ENCODE measurements at places on chromosomes 1 and 21. TPM values are rescaled to one million over a fixed set of nuclear protein-coding genes. Genes with fewer than 3 reads are reported as not detected.
A peak's percentile ranks its signal among the peaks of the same experiment; 100 is the strongest.

The FOXO6 gene
- total RNA-seq, result 0.43 TPM

The FBLIM1 gene
- total RNA-seq, result 39.0 TPM

DNA sequence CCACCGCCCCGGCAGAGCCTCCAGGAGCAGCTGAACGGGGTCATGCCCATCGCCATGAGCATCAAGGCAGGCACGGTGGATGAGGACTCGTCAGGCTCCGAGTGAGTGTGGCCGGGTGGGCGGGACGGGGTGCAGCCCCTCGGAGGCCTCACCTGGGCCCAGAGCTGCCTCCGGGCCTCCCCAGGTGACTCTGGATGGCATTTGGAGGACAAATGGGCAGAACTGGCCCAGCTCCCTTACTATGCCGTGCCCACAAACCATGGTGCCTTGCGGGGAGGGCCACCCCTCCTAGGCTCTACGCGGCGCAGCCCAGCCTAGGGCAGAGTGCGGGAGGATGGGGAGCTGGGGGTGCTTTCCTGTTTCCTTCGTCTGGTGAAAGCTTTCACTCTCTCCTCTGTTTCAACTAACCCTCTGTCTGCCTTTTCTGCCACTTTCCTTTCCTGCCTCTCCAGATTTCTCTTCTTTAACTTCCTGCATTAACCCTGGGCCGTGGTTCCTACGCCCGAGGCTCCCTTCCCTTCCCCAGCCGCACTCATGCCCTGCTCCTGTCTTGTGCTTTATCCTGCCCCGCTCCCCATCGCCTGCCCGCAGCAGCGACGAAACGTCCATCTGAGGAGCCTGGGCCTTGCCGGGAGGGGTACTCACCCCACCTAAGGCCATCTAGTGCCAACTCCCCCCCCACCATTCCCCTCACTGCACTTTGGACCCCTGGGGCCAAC is 9.2 kb downstream of the PSRC1 start:
- DNase-seq, result no peak
- H3K36me3 ChIP-seq, result no peaks in the 10 kb centered on the region
- H3K27me3 ChIP-seq, result no peaks in the 10 kb centered on the region
- peak overlapping the region; percentile 25 for H3K4me3 ChIP-seq
- peaks cover 17% of the 10 kb centered on the region for H3K4me1 ChIP-seq

DNA sequence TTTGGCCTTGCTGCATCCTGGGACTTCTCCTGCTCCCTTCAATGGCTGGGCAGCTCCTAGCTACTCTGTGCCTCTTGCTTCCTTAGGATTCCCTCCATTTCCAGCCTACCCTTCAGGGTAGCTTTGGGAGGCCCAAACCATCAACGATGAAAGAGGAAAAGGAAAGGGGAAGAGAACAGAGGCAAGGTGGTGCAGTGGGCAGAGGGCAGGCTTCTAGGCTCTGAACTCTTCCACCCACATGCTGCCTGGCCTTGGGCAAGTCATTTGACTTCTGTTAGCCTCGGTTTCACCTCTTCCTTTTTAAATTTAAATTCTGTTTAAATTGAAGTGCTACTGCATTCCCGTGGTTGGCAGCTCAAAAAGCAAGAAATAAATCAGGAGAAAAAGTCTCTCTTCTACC is 5.7 kb upstream of the PPM1J start:
- H3K36me3 ChIP-seq, result no peaks in the 10 kb centered on the region
- H3K4me1 ChIP-seq, result peaks cover 10% of the 10 kb centered on the region
- H3K27ac ChIP-seq, result no peak overlapping the region
- no peak overlapping the region for H3K4me3 ChIP-seq
- no peak for DNase-seq

DNA sequence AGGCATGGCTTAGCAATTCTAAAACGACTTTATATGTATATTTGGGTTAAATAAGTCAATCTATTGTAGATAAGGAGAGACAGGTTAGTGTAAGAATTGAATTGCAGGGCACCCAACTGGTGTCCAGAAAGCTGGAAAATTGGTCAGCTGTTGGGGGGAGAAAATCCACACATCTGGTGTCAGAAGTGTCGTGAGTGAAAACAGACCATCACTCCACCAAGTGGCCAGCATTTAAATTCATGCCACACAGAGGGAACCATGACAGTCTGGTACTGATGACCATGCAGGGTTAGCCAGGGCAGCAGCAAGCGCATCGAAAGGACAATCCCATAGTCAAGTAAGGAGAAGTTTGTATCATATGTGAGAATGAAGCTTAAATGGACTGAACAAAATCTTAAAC is 11.7 kb downstream of the LAX1 start:
- H3K27ac ChIP-seq, result no peak overlapping the region
- H3K27me3 ChIP-seq, result no peaks in the 10 kb centered on the region
- H3K36me3 ChIP-seq, result no peaks in the 10 kb centered on the region
- no peaks in the 10 kb centered on the region for H3K4me1 ChIP-seq
- no peak for DNase-seq
- H3K4me3 ChIP-seq, result no peak overlapping the region

DNA sequence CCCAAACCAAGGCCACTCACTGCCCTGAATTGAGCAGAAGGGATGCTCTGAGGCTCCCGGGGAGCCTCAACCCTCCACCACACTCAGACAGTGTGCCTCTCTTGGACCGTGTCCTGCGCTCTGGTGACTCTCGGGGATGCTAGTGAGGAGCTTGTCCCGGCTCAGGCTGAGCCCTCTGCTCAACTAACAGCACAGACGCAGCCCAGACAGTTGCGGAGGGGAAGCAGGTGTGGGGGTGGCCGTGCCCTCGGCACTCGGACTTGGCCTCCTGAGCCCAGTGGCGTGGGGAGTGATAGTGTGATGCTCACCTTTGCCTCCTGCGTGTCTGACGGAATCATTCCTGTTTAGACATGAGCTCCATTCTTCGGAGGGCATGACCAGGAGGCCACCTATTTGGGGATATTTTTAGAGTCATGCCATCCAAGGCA is 15.4 kb upstream of the SLC19A1 start:
- no peaks in the 10 kb centered on the region for H3K27me3 ChIP-seq
- H3K4me1 ChIP-seq, result no peaks in the 10 kb centered on the region
- H3K4me3 ChIP-seq, result no peak overlapping the region

DNA sequence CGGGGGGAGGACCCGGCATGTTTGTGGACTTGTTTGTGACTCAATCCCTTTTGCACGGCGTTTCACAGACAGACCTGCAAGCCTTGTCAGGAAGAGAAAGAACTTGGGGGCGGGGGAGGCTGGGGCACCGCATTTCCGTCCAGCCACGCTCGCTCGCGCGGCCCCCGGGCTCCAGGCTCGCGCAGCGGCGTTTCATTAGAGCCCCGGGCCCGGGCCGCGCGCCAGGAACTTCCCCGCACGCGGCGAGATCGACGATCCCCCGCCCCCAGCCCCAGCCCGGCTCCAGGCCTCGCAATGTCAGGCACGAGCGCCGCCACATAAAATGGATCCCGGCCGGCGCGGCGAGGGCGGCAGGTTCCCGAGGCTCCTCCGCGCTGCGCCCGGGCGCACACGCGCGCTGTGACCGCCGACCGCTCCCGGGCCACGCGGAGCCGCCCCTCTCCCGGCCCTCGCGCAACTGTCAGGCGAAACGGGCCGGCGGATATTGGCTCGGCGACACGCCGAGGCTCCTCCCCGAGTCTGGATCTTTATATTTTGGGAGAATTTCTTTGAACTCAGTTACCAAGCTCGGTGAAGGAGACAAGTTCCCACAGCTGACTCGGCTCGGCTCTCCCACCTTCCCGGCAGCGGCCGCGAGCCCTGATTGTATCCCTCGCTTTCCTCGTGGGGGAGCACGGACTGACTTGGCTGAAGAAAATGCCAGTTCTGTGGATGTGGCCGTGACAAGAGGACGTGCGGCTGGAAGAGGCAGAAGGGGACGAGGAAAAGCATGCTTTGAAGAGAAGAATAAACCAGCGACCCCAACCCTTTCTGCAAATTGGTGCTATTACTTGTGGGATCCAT is at the start of gene KIF26B:
Gene KIF26B, plus strand, starts transcription at position 557 of the 843 bp plus-strand sequence. CDS start 440 bp downstream, outside the sequence.
- peak; percentile 73 for DNase-seq
- H3K4me1 ChIP-seq, result peaks cover 28% of the 10 kb centered on the region
- no peaks in the 10 kb centered on the region for H3K36me3 ChIP-seq
- peak within 1 kb of the TSS; percentile 63 for H3K4me3 ChIP-seq
- no peak within 1 kb of the TSS for H3K27ac ChIP-seq

GRCh38 chr21:36461277-36461917 is 18.5 kb downstream of the CLDN14 start:
- no peaks in the 10 kb centered on the region for H3K4me1 ChIP-seq
- no peak for DNase-seq
- H3K27ac ChIP-seq, result no peak overlapping the region
- no peak overlapping the region for H3K4me3 ChIP-seq
- H3K27me3 ChIP-seq, result no peaks in the 10 kb centered on the region
